Stimulated activated naive CD4-positive, alpha-beta T cell treated with Interleukin-2 at 50 U/mL for 16 hours (primary cell): ENCODE measurements at places on chromosomes 7 and 10.

DNA sequence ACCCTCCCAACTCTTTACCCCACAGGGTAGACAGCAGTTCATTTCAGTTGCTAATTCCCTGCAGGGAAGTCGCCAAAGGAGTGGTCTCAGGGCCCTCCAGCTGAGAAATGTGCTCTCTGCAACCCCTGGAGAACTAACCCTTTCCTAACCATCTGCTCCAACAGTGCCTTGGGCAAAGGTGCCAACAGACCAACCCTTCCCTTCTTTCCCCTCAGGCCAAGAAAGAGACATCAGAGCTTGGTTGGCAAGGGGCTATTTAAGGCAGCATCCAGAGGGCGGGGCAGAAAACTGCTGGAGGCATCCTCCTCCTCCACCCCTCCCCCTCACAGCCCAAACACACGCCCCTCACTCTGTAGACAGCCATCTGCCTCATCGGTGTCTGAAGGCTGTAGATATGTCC, 1.7 kb downstream of the SORBS1 start:
- no peak for DNase-seq

DNA sequence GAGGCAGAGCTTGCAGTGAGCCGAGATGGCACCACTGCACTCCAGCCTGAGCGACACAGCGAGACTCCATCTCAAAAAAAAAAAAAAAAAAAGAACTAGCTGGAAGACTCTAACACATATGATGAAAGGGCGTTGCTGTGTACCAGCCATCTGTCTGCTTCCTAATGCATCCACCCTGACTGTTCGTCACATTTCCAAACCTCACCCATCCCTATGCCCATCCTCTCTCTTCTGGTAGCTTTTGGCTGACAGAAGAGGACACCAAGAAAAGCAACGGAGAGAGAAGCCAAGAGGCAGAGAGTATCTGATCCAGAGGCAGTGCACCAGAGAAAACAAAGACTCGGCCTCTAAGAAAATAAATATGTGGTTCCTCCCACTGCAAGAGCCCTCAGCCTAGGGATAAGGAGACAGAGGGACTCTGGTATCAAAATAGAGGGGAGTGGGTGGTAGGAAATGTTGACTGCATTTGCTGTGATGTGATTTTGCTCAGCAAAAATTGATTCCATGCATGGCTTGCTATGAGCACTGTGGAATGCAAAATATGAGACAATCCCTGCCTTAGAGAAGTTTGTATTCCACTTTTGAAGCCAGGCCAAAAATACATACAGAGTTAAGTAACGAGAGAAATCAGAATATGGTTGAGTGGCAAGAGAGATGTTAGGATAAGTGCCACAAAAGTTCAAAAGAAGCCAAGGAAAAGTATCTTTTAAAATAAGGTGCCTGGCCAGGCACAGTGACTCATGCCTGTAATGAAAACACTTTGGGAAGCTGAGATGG, 100.8 kb upstream of the STK17A start:
- DNase-seq = no peak

DNA sequence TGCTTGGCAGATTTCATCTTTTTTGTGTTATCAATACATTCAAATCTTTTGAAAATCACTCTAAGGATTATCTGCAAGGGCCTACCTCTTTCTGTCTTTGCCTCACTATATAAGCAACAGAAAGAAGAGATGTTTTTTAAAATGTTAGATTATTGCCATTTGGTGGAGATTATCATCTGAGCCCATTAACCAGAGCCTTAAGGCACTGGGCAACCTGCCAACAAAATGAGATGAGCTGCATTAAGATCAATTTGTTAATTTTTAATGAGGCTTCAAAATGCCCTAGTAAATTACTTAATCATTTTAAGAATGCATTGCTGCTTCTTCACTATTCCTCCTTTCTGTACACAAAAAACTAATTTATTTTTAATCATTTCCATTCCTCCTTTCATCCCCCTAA, 314.1 kb downstream of the SNX13 start:
- DNase-seq = no peak

DNA sequence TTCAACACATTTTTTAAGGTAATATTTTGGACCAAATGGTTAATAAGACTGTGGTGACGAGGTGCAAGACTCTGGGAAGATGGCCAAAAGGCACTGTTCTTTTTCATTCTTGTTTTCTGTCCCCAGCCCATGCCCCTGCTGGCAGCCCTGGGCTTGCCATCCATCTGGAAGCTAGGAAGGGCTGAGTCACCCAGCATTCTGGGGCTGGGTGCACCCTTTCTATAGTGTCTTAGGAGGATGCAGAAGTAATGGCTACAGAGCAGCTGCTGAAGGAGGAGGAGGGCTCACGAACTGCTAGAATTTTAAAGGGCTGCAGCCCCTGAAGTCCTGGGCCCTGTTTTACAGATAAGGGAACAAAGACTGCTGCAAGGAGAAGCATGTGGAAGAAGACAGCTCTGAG, 42.8 kb upstream of the ZNF32 start:
- no peak for DNase-seq

- no peak for DNase-seq
These were observed 52.3 kb downstream of the HECW1 start for GRCh38 chr7:43164757-43165156.

- DNase-seq = no peak
These were observed 596.6 kb upstream of the CELF2 start for GRCh38 chr10:10421071-10421470.

DNA sequence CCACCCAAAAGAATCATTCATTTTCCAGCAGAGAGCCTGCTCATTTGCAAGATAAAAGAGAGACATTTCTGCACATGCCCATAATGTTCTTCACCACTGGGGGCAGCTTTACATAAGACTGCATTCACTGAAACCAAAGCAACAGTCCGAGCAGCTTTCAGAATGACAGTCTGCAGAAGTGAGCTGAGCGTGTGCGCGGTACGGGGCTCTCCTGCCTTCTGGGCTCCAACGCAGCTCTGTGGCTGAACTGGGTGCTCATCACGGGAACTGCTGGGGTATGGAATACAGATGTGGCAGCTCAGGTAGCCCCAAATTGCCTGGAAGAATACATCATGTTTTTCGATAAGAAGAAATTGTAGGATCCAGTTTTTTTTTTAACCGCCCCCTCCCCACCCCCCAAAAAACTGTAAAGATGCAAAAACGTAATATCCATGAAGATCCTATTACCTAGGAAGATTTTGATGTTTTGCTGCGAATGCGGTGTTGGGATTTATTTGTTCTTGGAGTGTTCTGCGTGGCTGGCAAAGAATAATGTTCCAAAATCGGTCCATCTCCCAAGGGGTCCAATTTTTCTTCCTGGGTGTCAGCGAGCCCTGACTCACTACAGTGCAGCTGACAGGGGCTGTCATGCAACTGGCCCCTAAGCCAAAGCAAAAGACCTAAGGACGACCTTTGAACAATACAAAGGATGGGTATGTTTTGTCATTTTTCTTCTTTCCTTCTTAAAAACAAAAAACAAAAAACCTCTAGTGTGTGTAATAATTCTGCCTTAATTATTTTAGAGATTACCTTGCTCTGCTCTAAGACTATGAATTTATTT, at the start of gene LRRTM3:
TSS of gene LRRTM3 (plus strand) at position 141 of the 820 bp plus-strand sequence.
- no peak for DNase-seq

DNA sequence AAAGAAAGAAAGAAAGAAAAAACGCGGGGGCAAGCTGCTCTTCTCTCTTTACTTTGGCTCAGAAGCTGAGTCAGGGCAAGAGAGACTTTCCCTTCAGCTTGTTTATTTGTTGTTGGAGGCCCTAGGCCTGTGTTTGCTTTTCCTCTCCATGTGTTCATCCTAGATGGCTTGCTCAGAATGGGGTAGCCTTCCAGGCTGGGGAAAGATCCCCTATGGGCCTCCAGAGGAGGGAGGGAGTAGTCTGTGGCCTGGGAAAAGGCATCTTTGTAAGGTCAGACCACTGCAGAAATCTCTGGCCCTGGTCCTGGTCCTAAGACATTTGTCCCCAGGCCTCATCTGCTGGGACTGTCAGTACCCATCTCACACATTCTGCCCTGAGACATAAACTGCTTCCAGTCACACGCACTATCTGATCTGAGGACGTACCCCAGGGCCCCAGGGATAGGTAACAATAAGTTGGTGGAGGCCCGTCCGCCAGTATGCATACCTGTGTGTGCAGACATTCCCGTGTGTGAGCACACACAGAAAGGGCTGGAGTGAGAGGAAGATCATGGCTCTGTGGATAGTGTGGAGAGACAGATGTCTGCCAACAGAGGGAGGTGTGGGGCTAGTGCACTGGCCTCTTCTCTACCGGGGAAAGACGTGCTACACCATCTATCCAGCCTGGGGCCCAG, 4.9 kb upstream of the SCD start:
- DNase-seq = no peak

GRCh38 chr7:149278396-149278795, 16.4 kb downstream of the ZNF783 start:
- no peak for DNase-seq

- DNase-seq = no peak
These were observed 49.9 kb downstream of the ZNF365 start for GRCh38 chr10:62424026-62424425.

DNA sequence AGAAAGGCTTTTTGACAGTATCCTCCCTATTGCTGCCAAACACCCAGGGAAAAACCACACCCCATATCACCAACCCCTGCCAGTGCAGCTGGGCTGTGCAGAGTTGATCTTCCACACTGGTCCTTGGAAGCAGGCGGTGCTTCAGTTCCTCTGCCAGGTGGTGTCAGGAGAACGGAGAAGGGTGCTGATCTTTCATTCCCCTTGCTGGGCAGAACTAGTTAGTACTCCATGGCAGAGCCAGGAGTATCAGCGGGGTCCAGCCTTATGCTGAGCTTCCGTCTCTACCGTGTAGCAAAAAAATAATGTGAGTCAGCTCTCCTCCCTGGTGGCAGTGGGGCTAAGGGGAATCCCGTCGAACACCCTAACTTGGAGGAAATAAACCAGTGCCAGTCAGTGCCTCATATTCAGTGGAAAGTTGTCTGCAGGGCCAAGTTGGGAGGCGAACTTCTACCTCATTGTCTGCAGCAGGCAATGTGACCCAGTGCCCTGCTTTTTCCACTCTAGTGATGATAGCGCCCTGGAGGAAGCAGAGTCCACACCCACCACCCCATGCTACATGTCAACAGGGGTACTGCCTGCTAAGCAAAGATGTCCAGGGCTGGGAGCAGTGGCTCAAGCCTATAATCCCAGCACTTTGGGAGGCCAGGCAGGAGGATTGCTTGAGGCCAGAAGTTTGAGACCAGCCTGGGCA, 175.4 kb downstream of the AUTS2 start:
- no peak for DNase-seq

GRCh38 chr10:49115015-49115795, at the start of gene VSTM4:
Gene VSTM4 (minus strand): TSS chr10:49115522. CDS start chr10:49115485, 37 bp downstream.
- DNase-seq = no peak

GRCh38 chr10:110789604-110790433, 81.9 kb upstream of the PDCD4 start:
- no peak for DNase-seq

DNA sequence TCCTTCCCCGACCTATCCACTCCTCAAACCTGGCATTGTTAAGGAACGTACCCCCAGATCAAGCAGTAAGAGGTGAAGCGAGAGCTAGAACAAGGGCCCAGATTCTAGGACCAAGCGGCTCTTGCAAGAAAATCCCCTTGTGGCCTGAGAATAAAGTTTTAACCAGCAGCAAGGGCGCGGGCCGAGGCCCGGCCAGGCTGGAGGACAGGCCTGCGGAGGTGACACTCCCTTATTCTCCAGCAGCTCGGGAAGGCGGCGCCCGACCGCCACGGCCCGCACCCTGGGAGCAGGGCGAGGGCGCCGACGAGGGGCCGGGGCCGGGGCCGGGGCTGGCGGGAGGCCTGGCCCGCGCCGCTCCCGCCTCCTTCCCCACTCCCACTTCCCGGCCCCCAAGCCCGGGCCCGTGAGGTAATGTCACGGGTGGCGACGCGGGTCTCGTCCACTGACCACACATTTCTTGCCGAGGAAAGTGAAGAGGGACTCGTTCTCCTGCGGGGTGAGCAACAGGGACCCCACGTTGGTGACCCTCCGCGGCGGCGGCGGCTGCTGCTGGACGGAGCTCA, 551 bp downstream of the WASL start:
- no peak for DNase-seq

- DNase-seq = no peak
These were observed 72.2 kb upstream of the COL13A1 start for GRCh38 chr10:69729326-69730048.

DNA sequence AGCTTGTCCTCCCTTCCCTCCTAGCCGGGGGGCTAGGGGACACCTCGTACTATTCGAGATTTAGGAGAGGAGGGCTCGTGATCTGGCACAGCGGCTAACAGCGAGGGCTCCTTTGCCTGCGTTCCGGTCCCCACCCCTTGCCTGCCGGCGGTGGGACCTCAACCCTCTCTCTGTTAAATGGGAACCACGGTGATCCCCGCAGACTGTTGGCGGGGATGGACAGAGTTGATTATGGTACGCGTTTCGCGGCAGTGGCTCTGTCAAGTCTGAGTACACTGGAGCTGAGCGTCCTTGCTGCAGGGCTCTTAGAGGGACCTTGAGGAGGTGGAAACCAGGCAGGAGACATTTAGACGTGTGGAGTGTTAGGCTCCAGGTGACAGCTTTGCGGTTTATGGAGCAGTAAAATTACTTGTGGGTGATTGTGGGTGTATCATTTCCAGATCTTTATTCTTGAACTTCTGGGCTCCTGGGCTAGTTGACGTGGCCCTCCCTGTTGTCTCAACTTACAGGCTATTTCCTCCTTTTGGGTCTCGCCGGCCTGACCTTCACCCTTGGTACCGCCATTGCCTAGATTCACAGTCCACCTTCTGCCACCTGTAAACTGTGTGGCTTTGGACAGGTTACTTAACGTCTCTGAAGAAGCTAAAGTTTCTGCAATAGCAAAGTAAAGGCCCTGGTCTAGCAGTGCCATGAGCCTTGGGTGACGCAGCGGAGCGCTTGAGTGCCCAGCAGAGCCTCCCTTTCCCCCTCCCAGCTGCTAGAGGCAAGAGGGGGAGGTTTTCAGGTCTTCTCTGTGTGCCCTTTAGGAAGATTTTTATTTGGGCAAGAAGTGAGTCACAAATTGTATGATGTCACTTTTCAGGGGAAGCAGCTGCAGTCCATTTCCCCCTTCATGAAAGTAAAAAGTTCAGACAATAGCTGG, 739 bp downstream of the CASP7 start:
- DNase-seq = peak; percentile 13

GRCh38 chr10:120963594-120964220, 112.5 kb downstream of the WDR11 start:
- DNase-seq = no peak

DNA sequence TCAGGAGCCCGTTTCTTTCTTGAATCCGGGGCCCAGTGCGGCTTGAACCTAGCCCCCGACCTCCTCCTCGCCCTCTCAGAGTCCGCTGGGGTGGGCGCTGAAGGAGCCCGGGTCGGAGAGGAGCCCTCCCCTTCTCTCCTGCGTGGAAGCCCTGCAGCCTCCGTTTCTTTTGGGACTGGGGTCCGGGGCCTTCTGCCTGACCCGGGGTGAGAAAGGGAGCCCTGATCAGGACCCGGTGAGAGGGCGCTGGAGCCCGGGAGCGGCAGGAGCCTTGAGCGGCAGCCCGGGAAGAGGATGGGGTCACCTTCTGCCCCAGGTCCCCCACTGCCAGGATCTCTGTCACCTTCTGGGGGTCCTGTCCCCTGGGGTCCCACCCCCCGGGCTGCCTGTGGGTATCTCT, 162.3 kb downstream of the ZNF33B start:
- DNase-seq = no peak

- DNase-seq = no peak
These were observed 143.5 kb downstream of the RGS10 start for GRCh38 chr10:119398996-119399395.

GRCh38 chr10:119030421-119031250, 1.1 kb downstream of the NANOS1 start:
- DNase-seq = peak; percentile 33
